DND-41 (cell line): ENCODE measurements at places on chromosomes 16 and 17.

DNA sequence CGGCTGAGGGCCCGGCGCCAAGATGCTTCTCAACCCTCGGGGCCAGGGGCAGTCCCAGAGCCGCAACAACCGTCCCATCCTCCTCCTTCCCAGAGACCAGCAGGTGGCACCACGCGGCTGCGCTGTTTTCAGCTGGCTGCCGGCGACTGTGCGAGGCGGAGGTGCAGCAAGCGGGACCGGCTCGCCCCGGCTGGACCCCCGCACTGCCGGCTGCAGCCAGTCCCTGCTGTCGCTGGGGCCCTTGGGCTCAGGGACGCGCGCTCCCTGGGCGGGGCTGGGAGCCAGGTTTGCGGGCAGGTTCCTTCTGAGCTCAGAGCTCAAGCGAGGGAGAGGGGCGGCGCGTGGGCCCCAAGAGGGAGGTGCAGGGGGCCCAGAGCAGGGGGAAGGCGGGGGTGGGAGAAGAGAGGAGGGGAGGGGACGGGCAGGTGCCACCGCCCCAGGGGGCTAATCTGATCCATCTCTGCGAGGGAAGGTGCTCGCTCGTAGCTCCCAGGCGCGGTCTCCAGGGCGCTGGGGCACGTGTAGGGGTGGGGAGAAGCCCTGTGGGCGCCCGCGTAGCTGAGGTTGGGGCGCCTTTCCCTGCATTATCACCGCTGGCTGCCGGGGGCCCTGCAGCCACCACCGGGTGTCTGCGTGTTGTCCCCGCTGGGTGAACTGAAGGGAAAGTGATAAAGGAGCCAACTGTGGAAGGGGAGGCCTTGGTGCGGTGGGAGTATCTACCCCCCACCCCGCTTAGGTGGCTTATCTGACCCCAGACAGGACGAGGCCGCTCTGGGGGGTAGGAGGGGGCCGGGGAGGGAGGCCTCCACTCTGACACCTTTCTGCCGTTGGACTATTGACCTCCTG, 24.2 kb downstream of the STAT5A start:
- DNase-seq: peak; percentile 82

GRCh38 chr16:58044266-58045019, 18.9 kb downstream of the MMP15 start:
- no peak for DNase-seq

DNA sequence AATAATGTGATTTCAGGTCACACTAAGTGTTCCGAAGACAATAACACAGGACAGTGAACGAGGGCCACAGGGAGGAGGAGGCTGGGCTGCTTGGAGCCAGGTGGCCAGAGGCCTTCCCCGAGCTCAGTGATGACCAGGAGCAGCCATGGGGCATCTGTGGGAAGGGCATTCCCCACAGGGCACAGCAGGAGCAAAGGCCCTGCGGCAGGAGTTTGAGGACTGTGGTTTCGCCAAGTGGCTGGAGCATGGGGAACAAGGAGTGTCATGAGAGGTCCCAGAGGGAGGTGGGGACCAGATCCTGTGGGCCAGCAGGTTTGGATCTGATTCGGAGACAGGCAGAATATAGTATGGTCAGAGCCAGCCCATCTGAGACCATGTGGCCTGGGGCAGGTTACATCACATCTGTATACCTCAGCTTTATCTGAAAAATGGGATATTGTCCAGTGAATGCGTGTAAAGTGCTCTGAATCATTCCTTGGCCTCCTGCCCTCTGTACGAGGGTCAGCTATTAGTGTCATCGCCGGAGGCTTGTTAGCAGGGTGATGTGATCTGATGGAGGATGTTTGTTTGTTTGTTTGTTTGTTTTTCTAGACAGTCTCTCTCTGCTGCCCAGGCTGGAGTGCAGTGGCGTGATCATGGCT, 176.8 kb downstream of the KATNIP start:
- no peak for DNase-seq

DNA sequence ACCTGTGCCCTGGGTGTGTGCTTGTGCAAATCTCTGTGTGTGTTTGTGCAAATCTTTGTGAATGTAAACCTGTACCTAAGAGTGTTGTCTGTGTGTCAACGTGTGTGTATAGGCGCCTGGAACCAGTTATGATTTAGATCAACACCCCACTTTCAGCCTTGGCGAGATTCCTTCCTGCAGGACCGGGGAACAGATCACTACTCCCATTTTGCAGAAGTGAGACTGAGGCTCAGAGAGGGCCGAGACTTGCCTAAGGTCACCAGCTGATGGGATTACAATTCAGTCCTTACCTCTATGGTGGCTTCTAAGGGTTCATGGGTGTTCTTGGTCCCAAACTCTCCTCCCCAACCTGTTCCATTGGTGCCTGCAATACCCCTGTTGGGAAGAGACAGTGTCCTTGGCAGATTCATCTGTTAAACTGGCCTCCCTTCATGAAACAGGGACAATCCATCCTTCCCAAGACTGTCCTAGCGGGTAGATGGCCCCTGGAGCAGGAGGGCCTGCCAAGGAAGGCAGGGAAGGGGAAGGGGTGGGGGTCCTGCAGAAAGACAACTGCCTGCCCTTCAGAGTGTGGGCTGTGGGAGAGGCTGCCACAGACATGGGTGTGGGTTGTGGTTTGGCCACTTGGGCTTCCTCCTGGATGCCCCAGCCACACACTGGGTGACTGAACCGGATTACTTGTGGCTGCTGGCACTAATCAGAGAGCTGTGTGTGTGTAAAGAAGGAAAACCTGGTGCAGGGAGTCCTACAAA, 6.9 kb upstream of the MAPK7 start:
- no peak for DNase-seq

- no peak for DNase-seq
These were observed 122.3 kb downstream of the DYNLRB2 start for GRCh38 chr16:80663078-80663477.

DNA sequence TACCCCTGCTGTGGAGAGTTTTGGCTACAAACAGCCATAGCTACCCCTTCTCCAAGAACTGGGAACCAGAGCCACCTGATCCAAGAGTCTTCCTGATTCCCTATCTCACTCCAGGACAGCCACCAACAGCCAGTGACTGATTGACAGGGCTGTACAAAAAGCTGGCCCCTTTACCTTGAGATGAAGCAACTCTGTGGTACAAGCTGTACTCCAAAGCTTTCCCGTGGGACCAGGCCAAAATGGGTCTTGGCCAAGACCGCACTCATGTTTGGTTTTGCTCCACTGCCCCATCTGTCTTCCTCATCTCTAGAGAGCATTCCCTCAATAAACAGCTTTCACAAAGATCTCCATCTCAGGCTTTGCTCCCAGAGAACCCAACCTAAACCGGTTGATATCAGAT, 43.6 kb downstream of the RNF157 start:
- DNase-seq: no peak

GRCh38 chr16:71672803-71673581, 47.0 kb downstream of the MARVELD3 start:
- no peak for DNase-seq

- DNase-seq: no peak
These were observed 14.9 kb downstream of the IGFBP4 start for GRCh38 chr17:40457964-40458791.

- DNase-seq: no peak
These were observed 7.7 kb upstream of the AATK start for GRCh38 chr17:81173762-81174155.

DNA sequence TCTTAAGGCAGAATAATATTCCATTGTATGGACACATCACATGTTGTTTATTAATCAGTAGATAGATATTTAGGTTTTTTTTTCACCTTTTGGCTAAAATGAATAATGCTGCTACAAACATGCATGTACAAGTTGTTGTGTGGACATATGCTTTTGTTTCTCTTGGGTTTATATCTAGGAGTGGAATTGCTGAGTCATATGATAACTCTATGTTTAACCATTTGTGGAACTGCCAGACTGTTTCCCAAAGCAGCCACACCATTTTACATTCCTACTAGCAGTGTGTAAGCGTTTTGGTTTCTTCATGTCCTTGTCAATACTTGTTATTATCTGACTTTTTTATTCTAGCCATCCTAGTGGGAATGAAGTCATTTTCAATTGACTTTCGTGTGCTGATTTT, 21.3 kb downstream of the CYLD start:
- no peak for DNase-seq

- peak; percentile 6 for DNase-seq
These were observed 9.4 kb upstream of the TOM1L1 start for GRCh38 chr17:54891176-54891821.

DNA sequence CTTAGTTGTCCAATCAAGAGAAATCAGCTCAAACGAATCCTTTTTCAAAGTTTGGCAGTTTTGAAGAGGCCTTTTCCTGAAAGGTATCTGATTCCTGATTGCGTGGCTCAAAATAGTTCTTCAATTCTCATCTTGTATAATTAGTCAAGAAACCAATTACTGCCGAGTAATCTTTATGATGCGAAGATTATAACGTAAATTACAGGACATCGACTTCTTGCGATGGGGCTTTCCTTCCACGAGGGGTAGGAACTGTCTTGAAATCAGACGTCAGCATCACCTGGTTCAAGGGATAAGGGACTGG, 644 bp upstream of the ARL2BP start:
- no peak for DNase-seq

DNA sequence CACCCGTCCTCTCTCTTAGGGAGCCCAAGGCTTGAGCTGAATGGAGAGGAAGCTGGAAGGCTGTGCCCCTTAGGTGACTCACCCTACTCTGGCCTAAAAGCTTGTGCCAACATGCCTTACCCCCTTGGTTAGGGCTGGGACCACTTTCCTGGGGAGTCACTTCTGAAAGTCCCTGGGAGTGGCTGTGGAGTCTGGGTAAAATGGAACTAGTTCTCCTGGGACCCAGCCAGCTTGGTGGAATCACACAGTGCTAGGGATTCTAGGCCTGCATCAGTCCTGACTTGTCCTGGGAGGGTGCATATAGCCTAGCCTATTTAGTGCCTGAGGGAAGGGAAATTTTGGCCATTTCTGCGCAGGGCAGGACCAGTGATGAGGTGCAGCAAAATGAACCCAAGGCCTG, 10.5 kb downstream of the MMP28 start:
- DNase-seq: no peak

GRCh38 chr17:77207689-77208216, 67.0 kb downstream of the SEC14L1 start:
- no peak for DNase-seq

DNA sequence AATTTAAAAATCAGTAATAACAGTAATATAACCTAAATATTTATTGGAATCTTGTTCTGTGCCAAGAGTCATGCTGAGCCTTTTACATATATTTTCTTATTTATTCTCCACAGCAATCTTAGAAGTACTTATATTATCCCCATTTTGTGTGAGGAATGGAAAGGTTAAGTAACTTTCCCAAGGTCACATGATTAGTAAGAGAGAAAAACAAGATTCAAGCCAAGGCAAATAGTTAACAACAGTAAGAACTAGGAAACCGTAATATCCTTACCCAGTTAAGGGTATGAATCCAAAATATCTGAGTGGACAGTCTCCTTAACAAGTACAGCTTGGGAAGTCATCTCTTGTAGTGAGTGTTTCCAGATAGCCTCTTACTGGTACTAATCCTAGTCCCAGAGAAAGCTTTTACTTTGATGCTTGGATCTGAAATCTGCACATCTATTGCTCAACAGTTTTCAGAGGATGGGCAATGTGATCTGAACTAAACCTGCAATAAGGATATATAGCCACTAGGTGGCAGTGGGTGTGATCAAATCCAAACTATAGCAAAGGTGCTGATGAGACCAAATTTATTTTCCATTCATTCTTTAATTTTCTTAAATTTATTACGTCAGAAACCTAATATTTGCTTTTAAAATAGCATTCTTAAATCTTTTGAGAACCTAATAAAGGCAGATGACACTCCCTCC, 23.3 kb downstream of the SHISA6 start:
- DNase-seq: no peak

DNA sequence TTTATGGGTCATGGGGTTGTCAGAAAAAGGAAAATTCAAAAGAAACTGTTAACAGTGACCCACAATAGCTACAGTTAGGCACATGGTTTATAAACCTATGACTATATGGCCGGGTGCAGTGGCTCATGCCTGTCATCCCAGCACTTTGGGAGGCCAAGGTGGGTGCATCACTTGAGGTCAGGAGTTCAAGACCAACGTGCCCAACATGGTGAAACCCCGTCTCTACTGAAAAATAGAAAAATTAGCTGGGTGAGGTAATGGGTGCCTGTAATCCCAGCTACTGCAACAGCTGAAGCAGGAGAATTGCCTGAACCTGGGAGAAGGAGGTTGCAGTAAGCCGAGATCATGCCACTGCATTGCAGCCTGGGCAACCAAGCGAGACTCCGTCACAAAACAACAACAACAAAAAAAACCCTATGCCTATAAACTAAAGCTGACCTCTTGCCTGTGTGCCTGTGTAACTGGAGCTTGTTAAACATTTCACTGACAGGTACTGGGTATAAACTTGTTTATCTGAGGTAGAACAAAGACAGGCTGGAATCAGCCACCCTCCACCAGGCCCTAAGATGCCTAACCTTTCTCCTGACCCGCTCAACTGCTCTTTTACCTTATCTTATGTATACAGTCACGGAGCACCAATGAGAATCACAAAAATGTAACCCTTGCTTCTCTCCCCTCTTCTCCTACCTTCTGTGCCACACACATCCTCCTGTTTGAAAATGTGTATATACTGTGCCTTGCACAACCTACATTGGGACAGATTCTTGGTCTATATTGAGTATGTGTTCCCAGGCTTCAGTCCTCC, 62.9 kb upstream of the ATF7IP2 start:
- DNase-seq: no peak

DNA sequence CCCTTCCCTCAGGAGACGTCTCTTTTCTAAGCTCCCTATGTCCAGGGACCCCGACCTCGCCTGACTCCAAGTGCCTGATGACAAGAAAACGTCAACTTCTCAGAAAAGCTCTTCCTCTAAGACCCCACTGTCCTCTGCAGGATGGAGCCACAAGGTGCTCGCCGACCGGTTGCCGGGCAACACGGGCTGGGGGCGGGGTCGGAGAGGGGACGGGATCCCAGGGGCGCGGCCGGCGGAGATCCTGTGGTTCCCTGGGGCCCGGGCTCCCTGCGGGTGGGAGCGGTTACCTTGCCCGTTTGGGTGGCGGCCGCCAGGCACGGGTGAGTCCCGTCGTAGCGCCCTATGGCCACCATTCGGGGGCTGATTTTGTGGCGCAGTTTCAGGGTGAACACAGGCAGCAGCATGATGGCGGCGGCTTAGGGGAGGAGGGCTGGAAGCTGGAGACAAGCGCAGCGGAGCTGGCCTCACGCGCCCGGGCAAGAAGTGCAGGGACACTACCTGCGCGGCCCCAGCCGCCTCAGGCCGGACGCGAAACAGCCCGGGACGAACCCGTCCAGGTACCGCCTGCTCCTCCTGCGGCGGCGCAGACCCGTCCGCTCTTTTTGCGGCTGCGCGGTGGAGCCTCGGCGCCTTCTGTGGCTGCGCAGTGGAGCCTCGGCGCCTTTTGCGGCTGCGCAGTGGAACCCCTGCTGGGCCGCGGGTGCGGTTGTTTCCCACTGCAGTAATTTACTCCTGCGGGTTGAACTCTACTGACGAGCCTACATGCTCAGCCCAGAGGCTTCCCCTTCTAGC, at the start of gene BBS2:
TSS of gene BBS2 (minus strand) at position 566 of the 792 bp plus-strand sequence. CDS start at position 404, 162 bp downstream.
- peak; percentile 91 for DNase-seq

DNA sequence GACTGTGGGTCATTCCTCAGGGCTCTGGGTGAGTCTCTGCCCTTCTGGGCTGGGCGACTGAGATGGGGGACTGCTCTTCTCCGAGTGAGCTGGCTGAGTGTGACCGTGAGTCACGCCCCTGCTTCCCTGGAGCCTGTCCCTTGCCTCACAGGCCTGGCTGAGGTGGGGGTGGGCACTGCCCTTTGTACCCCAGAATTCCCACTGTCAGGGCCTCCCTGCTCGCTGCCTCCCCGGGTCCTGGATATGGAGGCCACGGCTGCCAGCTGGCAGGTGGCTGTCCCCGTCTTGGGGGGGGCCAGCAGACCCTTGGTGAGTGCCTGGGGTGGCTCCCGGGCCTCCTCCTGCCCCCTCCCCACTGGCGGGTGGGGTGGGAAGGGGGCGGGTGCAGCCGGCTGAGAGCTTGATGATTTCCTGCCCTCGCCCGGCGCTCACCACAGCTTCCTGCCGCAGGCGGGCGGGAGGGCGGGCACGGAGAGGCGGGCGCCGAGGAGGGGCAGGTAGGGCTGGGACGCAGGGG, at the start of gene LAT:
TSS of gene LAT (plus strand) at position 434 of the 517 bp plus-strand sequence. CDS start 366 bp downstream, outside the sequence.
- DNase-seq: peak; percentile 92
